ENCODE measurements at places on chromosomes 4 and X.

- DNase-seq = no peak
- no peak overlapping the region for H3K27ac ChIP-seq
- no peaks in the 10 kb centered on the region for H3K27me3 ChIP-seq
- peaks cover 9% of the 10 kb centered on the region for H3K4me1 ChIP-seq
- peaks cover 64% of the 10 kb centered on the region for H3K36me3 ChIP-seq
Observed at GRCh38 chr4:24521544-24521943, 62.8 kb downstream of the DHX15 start.

GRCh38 chr4:123840197-123840596 lies 443.6 kb downstream of the SPRY1 start:
- no peaks in the 10 kb centered on the region for H3K4me1 ChIP-seq
- no peak for DNase-seq
- no peaks in the 10 kb centered on the region for H3K27me3 ChIP-seq

GRCh38 chr4:6147441-6147840 lies 52.9 kb downstream of the JAKMIP1 start:
- no peak overlapping the region for H3K4me3 ChIP-seq
- peaks cover 9% of the 10 kb centered on the region for H3K4me1 ChIP-seq
- H3K27me3 ChIP-seq = no peaks in the 10 kb centered on the region
- H3K36me3 ChIP-seq = peaks cover 27% of the 10 kb centered on the region

DNA sequence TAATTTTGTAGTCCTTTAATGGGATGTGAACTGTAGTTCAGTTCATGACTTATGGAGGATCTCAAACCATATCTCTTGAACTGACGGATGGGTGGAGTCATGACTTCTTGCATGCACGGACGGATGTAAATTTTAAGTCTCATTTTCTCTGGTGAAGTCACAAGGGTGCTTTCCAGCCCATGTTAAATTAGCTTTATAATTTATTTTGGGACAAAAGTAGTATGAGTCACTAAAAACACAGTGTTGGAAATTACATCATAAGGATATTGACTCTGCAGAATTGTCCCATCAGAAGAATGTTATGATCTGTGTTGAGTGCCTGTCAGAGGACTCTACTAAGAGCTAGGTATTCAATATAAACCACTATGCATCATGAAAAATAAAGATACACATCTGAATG lies 6.8 kb upstream of the PAGE5 start:
- H3K4me3 ChIP-seq = no peak overlapping the region
- no peak for DNase-seq
- H3K27ac ChIP-seq = no peak overlapping the region

DNA sequence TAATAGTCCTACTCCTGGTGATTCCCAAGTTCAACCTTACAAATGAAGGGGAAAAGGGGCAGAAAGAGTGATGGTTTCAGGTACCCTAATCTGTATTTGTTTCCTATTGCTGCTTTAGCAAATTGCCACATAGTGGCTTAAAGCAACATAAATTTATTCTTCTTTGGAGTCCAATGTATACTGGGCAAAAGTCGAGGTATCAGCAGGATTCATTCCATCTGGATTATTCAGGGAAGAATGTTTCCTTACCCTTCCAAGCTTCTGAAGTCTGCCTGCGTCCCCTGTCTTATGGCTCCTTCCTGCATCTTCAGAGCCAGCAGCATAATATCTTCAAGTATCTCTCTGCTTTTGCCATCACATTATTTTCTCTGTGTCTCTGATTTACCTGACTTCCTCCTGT lies 10.3 kb upstream of the BST1 start:
- H3K36me3 ChIP-seq = peaks cover 3% of the 10 kb centered on the region
- DNase-seq = no peak
- peaks cover 8% of the 10 kb centered on the region for H3K4me1 ChIP-seq

- H3K27ac ChIP-seq = peak overlapping the region; percentile 93
- peak; percentile 21 for DNase-seq
- H3K27me3 ChIP-seq = no peaks in the 10 kb centered on the region
- H3K4me1 ChIP-seq = peaks cover 15% of the 10 kb centered on the region
- peaks cover 4% of the 10 kb centered on the region for H3K36me3 ChIP-seq
Observed at GRCh38 chrX:41382714-41383645, 49.0 kb downstream of the DDX3X start.

GRCh38 chrX:31251336-31251735 lies 179.5 kb upstream of the FTHL17 start:
- H3K36me3 ChIP-seq = no peaks in the 10 kb centered on the region
- no peaks in the 10 kb centered on the region for H3K4me1 ChIP-seq
- no peak for DNase-seq
- no peak overlapping the region for H3K4me3 ChIP-seq
- H3K27me3 ChIP-seq = no peaks in the 10 kb centered on the region

DNA sequence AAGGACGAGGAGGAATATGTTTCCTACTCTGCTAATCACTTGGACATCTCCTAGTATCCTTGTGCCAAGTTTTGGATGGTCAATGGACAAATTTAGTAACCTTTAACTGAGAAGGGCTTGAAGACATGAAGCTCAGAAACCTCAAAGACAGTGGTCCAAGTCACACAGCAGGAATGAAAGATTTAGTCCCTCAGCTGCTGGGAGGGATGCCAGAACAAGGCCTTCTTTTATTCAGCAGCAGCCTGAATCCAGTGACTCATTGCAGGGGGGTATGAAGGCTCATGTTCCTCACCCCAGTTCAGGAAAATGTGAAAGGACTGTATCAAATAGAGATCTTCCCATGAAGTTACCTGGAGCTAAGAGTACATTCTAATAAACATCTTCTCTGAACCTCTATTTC lies 214.9 kb upstream of the UGT8 start:
- H3K27me3 ChIP-seq = peaks cover 2% of the 10 kb centered on the region
- no peaks in the 10 kb centered on the region for H3K4me1 ChIP-seq
- no peak overlapping the region for H3K4me3 ChIP-seq
- no peak for DNase-seq

DNA sequence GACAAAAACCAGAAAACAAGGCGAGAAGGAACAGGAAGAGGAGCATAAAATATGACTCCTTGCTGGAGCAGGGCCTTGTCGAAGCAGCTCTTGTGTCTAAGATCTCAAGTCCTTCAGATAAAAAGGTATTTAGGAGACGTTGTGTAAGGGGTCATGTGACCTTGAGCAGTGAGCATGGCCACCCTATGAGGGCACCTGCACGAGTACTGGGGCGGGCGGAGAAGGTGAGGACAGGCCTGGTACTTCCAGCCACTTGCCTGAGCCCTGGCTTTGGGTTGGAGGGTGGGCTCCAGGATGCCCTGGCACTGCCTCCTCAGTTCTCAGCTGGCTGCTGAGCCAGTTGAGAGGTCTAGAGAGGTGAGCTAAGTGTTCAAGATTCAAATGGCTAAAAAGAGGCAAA lies 29.9 kb downstream of the NSD2 start:
- H3K27me3 ChIP-seq = no peaks in the 10 kb centered on the region
- peaks cover 38% of the 10 kb centered on the region for H3K4me1 ChIP-seq
- no peak for DNase-seq
- peaks cover 62% of the 10 kb centered on the region for H3K36me3 ChIP-seq

DNA sequence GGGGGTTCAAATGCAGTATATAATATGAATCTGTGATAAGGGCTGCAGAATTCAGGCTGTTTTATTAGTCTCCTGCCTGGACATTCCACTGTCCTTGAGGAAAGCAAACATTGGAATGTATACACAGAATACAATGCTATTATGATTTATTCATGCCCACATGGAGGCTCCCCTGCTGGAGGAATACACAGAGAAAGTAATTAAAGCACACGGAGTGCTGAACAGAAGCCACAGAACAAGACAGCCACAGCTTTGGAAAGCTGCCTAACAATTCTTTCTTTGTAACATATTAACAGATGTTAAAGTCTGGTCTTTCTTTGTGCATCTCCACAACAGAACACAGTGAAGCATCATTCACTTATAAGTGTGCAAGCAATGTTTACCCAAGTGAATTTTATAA lies 155.8 kb downstream of the ARAP2 start:
- no peaks in the 10 kb centered on the region for H3K27me3 ChIP-seq
- H3K4me3 ChIP-seq = no peak overlapping the region
- no peak for DNase-seq
- H3K27ac ChIP-seq = no peak overlapping the region
- peaks cover 8% of the 10 kb centered on the region for H3K4me1 ChIP-seq

GRCh38 chr4:87109121-87109520 lies 111.3 kb downstream of the KLHL8 start:
- no peaks in the 10 kb centered on the region for H3K27me3 ChIP-seq
- H3K4me1 ChIP-seq = peaks cover 11% of the 10 kb centered on the region
- DNase-seq = no peak
- no peak overlapping the region for H3K27ac ChIP-seq

GRCh38 chr4:9977518-9978031 lies 43.7 kb downstream of the SLC2A9 start:
- DNase-seq = no peak
- peaks cover 7% of the 10 kb centered on the region for H3K36me3 ChIP-seq
- H3K4me1 ChIP-seq = peaks cover 9% of the 10 kb centered on the region
- no peak overlapping the region for H3K27ac ChIP-seq
- H3K4me3 ChIP-seq = no peak overlapping the region

DNA sequence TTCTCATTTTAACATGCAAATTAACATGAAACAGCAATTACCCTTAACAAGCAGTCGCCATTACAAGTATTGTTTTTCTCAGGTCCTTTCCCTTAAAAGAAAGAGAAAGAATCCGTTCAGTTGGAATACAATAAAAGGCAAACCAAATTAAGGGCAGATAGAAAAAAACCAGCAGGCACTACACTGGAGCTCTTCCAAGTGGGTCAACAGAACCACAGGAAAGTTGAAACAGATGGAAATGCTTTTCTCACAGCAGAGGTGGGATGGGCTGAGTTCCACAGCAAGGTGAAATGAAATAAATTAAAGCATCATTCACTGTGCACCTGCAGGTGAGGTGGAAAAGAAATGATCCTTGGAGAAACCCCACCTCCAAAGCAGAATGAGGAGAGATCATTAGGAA lies 102.6 kb downstream of the APBB2 start:
- no peak overlapping the region for H3K4me3 ChIP-seq
- no peak overlapping the region for H3K27ac ChIP-seq
- DNase-seq = no peak
- H3K4me1 ChIP-seq = no peaks in the 10 kb centered on the region
- H3K36me3 ChIP-seq = no peaks in the 10 kb centered on the region

- no peak overlapping the region for H3K4me3 ChIP-seq
- no peak for DNase-seq
- H3K36me3 ChIP-seq = no peaks in the 10 kb centered on the region
- H3K27me3 ChIP-seq = peaks cover 12% of the 10 kb centered on the region
- no peaks in the 10 kb centered on the region for H3K4me1 ChIP-seq
Observed at GRCh38 chr4:76610751-76611547, 175.9 kb downstream of the SHROOM3 start.

DNA sequence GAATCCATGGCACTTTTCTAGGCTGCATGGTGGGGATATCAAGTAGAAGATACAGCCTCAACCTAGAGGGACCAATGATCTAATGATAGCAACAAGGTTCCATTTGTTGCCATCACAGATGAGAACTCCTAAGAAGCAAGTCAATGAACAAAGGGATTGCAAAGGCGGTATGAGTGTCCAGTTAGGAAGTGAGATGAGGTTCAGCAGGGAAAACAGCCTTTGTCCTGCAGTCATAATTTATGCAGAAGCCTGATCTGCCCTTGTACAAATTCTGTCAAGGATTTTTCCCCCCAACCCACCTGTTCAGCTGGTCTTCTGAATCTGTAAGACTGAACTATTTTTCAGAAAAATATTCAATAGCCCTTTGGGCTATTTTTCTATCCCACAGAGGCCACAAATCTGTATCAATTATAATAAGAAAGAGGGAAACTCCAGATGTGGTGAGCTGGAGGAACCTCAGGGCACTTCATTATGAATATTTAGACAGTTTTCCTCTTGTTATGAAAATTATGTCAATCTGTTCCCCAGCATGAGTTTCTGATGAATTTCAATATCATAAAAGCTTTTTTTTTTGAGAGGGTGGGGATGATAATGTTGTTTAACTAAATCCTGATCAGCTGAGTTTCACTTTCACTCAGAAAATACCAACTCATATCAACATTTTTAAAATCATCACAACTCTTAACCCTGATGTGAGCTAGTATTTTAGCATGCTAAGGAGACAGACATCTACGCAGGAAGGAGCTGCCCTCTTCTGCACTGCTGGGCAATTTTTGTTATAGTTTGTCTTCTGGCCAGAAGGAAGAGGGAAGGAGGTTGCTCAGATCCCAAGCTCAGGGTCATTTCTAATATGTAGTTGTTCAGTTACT lies 127.2 kb upstream of the MAP3K15 start:
- H3K4me3 ChIP-seq = no peak overlapping the region
- peaks cover 23% of the 10 kb centered on the region for H3K36me3 ChIP-seq
- H3K4me1 ChIP-seq = peaks cover 20% of the 10 kb centered on the region
- no peak for DNase-seq

GRCh38 chrX:11967986-11968869 lies 170.0 kb upstream of the FRMPD4 start:
- H3K4me1 ChIP-seq = no peaks in the 10 kb centered on the region
- no peak for DNase-seq
- H3K4me3 ChIP-seq = no peak overlapping the region
- no peaks in the 10 kb centered on the region for H3K36me3 ChIP-seq
- no peak overlapping the region for H3K27ac ChIP-seq

DNA sequence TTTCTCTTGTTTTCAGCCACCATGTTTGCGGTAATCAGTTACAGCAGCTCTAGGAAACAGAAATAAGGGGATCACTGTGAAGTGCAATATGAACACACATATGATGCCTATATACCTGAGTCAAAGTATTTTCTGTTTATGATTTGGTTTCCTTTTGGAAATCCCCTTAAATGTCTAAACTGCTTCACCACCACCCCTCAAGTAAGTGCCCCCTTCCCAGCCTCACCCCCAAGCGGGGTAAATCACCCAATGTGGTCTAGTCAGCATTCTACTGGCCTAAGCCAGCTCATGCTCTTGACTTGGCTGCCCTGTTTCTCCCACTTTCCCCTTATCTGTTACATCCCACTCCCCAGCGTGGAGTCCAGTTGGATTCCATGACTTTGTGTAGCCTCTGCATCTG lies 176.5 kb downstream of the QDPR start:
- H3K27ac ChIP-seq = no peak overlapping the region
- H3K4me1 ChIP-seq = peaks cover 34% of the 10 kb centered on the region
- no peak overlapping the region for H3K4me3 ChIP-seq

GRCh38 chr4:166594326-166594946 lies 639.9 kb downstream of the SPOCK3 start:
- no peaks in the 10 kb centered on the region for H3K4me1 ChIP-seq
- no peaks in the 10 kb centered on the region for H3K36me3 ChIP-seq
- DNase-seq = no peak
- no peak overlapping the region for H3K27ac ChIP-seq
- no peaks in the 10 kb centered on the region for H3K27me3 ChIP-seq
- no peak overlapping the region for H3K4me3 ChIP-seq

DNA sequence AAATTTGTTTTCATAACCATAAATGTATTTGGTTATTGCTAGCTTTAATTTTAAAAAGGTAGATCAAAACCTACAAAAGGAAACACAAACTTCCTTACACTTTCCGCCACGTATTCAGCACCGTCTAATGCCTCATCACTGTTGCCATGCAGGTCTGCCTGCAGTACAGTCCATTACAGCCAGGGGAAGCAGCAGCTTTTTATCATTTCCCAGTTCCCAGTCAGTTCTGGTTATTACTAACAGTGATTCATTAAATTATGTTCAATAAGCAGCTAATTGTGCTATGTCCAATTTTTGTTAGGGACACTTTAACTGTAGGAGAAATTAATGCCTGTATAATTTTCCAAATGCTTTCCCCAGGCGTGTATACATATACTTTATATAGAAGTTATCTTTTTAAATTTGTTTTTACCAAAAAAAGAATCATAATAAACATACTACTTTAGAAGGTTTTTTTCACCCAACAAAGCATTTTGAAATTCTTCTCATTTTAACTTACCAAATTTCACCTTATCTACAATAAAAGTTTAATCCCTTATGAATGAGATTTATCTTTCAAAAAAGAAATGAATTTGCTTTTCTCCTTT lies 93.3 kb downstream of the ANXA3 start:
- no peak overlapping the region for H3K4me3 ChIP-seq
- peaks cover 32% of the 10 kb centered on the region for H3K4me1 ChIP-seq
- H3K36me3 ChIP-seq = no peaks in the 10 kb centered on the region
- no peak overlapping the region for H3K27ac ChIP-seq
- peaks cover 11% of the 10 kb centered on the region for H3K27me3 ChIP-seq
